ENCODE measurements at places on chromosomes 1 and 21.

DNA sequence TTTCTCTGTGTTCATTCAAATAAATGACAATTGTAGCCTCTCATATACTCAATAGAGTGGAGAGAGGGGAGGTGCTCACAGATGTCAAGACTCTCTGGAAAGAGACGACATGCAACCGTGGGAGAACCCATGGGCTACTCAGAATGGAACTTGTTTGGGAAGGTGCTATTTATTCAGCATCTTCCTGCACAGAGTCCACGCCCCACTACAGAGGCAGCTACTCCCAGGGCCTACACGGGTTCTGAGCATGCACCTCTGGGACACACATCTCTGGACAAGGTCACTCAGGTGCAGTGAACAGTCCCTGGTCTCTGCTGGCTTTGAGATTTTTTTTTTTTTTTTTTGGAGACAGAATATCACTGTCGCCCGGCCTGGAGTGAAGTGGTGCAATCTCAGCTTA is 64.1 kb downstream of the NID1 start:
- DNase-seq: no peak

DNA sequence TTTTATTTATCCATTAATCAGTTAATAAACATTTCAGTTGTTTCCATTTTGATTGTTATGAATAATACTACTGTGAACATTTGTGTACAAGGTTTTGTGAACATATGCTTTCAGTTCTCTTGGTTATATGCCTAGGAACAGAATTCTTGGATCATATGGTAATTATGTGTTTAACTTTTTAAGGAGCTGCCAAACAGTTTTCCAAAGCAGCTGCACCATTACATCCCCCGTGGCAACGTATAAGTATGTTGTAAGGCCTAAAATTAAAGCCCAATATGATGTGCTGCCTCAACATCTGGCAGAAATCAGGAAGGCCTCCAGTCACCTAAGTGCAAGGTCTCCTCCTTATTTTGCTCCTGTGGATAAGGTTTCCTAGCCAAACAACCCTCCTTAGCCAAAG is 235.6 kb upstream of the CACYBP start:
- no peak for DNase-seq

DNA sequence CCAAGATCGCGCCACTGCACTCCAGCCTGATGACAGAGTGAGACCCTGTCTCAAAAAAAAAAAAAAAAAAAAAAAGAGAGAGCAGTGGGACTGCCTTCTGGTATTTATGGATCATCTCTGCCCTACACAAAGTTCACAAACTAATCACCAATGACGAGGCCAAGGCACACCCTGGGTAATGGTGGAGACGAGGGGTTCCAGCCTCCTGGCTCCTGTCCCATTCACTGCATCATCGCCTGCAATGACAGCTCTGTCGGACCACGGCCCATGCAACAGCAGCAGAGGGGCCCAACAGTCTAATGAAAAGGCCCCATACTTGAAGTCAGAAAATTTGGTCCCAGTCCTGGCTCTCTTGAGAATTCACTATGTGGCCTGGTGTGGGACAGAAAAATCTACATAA is 2.9 kb upstream of the BTG2 start:
- no peak for DNase-seq

GRCh38 chr1:107243461-107243860 is 102.6 kb downstream of the NTNG1 start:
- DNase-seq: no peak

DNA sequence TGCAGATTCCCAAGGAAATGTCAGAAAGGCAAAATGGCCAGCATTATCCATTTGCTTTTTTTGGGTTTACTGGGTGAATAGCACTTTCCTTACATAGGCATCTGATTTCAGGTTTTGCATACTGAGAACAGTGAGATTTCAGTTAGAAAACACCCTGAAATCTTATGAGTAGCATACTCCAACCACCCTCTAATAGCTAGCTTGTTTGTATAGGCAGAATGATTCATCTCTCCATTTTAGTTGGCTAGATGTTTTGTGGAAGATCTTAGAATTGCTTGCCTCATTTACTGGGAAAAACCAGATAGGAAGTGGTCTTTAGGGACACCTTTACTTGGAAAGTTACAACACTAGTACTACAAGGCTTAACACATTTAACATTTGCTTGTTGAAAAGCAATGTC is 10.4 kb downstream of the KYAT3 start:
- no peak for DNase-seq

GRCh38 chr1:15023205-15023604 is 130.3 kb upstream of the TMEM51 start:
- no peak for DNase-seq

DNA sequence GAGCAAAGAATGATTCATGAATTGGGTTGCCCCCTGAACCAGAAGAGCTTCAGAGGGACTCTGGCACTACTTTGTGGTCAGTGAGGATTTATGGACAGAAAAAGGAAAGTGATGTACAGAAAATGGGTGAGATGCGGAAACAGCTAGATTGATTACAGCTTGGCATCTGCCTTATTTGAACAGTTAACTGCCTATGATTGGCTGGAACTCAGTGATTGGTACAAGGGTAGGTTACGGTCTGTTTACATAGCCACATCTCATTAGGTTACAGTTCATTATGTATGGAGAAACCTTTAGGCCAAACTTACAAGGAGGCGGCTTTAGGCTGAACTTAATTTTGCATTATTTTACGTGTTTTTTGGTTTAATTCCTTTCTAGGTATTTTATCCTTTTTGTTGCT is 29.0 kb upstream of the RHOU start:
- DNase-seq: no peak

- no peak for DNase-seq
These were observed 2.4 kb downstream of the MCL1 start for GRCh38 chr1:150576794-150577556.

DNA sequence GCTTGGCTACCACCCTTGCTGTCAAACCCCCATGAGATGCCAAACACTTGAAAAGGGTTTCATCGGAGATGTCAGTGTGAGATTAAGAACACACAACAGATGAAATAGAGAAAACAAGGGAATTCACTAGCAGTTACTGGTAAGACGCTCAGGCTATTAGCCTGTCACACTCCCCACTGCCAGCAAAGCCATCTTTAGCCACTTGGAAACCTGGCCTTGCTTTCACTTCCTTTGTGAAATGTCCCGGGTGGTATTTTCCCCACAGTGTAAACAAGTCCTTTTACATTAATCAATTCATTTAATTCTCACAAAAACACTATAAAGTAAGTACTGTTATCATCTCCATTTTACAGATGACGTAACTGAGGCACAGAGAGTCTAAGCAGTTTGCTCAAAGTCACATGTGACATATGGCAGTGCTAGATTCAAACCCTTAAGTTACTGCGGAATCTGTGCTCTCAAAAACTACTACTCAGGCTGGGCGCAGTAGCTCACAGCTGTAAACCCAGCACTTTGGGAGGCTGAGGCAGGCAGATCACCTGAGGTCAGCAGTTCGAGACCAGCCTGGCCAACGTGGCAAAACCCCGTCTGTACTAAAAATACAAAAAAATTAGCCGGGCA is 32.7 kb upstream of the KHDRBS1 start:
- DNase-seq: no peak

GRCh38 chr1:203367057-203367456 is 16.1 kb upstream of the FMOD start:
- DNase-seq: no peak

GRCh38 chr1:8370046-8370881 is 52.4 kb downstream of the SLC45A1 start:
- no peak for DNase-seq

GRCh38 chr1:57719274-57719673 is 295.4 kb upstream of the DAB1 start:
- DNase-seq: no peak

DNA sequence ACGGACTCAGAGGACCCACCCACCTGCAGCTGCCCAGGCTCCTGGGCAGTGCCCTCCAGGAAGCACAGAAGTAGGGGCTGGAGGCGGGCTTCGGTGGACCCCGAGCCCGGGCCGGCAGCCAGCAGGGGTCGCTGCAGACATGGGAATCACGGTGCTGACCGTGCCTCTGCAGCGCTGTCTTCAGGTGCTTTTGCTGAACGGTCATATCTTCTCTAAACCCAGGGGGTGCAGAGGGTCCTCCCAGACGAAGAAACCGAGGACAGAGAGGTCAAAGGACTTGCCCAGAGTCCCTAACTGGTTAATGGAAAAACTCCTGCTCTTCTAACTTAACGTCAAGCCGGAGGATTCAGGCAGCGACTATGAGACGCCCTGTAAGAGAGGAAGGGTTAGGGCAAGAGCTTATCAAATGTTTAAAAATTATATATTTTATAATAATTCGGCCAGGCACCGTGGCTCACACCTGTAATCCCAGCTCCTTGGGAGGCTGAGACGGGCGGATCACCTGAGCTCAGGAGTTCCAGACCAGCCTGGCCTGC is 21.5 kb upstream of the LEFTY2 start:
- DNase-seq: no peak

DNA sequence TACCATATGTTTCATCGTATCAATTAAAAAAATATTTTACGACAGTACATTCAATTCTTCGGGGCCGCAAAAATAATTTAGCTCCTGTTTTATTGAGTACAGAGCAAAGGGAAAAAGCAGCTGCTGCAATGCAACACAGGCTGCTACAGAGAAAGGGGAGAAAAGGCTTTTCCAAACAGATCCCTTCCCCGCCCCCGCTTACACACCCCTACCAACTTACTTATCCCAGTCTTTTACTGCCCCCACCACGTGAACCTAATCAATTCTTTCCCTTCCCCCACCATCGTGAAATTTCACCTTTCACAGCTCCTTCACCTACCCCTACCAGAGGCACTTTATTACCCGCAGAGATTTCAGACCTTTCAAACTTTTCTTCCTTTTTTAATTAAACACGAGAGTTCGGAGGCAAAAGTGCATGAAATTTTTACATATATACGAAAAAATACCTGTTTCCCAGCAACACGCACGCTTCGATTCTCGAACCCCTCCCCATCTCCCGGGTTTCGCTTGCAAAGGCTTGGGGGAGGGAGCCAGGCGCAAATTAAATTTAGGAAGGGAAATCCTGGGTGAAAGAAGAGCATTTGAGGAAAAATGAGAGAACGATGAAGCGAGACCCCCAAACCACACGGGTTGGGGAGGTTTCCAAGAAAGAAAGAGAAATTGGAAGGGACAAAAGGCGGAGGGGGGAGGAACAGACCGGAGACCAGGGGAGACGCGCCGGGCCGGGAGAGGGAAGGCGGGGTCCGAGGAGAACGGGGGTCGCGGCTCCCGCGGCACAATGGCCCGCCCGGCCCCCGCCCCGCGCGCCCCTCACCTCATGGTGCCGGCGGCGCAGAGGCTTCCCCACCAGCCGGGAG is 823 bp downstream of the ENAH start:
- DNase-seq: no peak
